ENCODE measurements at places on chromosomes 2 and 18. TPM values are rescaled to one million over a fixed set of nuclear protein-coding genes. Genes with fewer than 3 reads are reported as not detected.

The NFATC1 gene
- 30.0 TPM for total RNA-seq

The INPP5D gene
- 43.3 TPM for total RNA-seq

The HOXD12 gene
- total RNA-seq = not detected

The DNAH6 gene
- total RNA-seq = 0.25 TPM

The EGR4 gene
- total RNA-seq = not detected

The BIN1 gene
- 36.9 TPM for total RNA-seq

The SNED1 gene
- 22.1 TPM for total RNA-seq

The WNT10A gene
- total RNA-seq = not detected

The TRAK2 gene
- 38.5 TPM for total RNA-seq

The MXD1 gene
- total RNA-seq = 11.7 TPM

The ABCG8 gene
- total RNA-seq = not detected

The ALK gene
- total RNA-seq = not detected

The COL5A2 gene
- total RNA-seq = 123 TPM

- DNase-seq = no peak
These were observed 71.3 kb downstream of the KANSL1L start for GRCh38 chr2:210099940-210100339.

- DNase-seq = no peak
These were observed 1170.4 kb upstream of the ZEB2 start for GRCh38 chr2:145690183-145690778.

DNA sequence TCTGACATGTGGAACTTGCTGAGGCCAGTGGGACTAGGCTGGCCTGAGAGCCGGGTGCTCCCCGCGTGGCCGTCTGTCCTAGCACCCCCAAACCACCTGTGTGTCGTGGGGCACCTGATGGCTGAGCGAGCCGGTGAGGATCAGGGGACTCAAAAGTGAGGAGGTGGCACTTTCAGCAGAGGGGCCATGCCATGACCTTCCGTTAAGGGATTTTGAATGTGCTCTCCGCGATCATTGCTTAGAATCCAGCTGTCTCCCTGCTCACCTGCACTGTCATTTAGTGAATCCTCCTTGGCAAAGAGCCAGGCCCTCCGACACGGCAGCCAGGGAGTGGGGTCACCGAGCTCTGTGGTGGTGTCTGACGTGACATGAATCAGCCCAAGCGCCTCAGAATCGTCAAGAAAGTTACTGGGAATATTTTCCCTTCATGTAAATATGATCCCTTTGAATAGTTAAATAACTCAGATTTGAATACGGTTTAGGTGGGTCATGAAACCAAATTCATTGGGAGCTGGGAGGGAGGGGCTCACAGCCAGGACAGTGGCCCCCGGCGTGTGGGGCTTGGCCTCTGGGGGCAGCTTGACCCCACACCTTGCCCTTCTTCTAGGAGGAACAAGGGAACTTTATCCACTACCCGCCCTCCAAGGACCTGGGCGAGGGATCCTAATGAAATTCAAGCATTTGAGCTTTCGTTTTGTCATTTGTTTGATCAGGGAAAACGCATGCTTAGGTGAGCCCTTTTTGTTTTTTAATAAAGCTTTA, 9.5 kb downstream of the NFATC1 start:
- DNase-seq = no peak

GRCh38 chr2:62293490-62294271, 97.8 kb downstream of the B3GNT2 start:
- DNase-seq = peak; percentile 50

DNA sequence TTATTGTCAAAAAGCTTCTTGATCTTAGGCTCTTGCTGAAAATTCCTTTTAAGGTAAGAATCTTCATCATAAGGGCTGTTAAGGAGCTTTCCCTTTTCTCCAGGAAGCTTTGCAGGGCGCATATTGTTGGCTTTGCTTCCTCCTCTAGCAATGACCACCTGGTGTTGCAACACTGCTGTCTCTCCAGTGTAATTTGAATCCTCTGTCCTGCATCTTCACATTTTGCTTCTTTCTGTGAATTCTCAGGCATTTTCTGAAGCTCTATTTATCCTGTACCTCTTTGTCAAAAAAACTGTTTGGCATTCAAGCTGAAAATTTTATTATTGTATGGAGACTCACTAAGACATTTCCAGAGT, 533.1 kb upstream of the CHAC2 start:
- no peak for DNase-seq

DNA sequence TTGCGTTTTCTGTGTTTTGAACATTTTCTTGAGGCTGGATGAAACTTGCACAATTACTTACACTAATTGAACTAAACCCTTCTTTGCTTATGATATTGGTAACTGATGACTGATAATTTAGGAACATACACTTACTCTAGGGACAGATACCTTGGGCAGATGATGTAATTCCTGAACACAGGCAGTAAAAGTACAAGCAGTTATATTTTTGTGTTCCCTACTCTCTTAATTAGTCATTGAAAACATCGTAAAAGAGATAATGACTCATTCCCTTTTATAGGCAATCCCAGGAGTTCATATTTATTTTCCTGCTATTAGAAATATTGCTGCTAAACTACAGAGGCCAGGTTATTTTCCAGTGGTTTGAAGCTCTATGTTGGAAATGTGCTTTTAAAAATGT, 46.4 kb downstream of the CCDC85A start:
- DNase-seq = peak; percentile 77

DNA sequence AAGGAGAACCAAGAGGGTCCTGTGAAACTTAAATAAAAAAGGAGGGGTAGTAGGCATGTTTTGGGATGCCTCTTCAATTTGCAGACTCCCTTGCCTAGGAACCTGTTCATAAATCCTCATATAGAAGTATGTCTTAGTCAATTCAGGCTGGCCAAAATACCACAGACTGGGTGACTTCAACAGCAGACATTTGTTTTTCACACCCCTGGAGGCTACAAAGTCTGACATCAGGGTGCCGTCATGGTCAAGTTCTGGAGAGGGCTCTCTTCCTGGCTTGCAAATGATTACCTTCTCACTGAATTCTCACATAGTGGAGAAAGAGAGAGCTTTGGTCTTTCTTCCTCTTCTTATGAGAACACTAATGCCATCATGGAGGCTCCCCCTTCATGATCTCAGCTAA, 4.1 kb upstream of the TCF4 start:
- no peak for DNase-seq

DNA sequence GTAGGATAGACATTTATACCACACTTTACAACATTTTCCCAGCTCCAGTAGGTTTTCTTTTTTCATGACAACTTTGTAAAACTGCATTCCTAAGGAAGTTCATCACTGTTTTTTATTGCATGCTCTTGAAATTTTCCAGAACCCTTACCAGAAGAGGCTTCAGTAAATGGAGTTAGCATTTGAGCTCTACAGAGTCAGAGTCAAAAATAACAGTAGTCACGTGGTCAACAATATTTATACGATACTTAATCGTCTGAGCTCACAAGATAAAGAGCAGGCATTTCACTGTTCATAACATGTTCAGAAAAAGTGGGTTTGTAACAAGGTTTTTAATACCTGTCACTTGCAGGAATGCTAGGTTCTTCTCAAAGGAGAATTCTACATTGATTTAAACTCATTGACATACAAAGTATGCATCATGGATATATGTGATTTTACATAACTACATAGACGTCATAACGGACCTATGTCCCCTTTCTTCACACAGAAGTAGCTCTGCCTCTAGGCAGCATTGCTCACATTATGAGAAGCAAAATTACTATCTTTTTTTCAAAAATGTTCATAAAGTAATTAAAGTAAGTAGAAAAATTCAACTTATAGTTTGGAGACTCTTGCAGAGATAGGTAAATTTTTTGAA, 187.0 kb upstream of the COL3A1 start:
- DNase-seq = peak; percentile 54
